ENCODE measurements at places on chromosomes 7 and 10. TPM values are rescaled to one million over a fixed set of nuclear protein-coding genes. Genes with fewer than 3 reads are reported as not detected.

NRG3 gene
- total RNA-seq, result not detected

TDRD1 gene
- 0.10 TPM for total RNA-seq

GRM3 gene
- total RNA-seq, result not detected

ZDHHC16 gene
- total RNA-seq, result 5.5 TPM

CALML5 gene
- not detected for total RNA-seq
